ENCODE measurements at places on chromosomes 16 and 17.
A peak's percentile ranks its signal among the peaks of the same experiment; 100 is the strongest.

DNA sequence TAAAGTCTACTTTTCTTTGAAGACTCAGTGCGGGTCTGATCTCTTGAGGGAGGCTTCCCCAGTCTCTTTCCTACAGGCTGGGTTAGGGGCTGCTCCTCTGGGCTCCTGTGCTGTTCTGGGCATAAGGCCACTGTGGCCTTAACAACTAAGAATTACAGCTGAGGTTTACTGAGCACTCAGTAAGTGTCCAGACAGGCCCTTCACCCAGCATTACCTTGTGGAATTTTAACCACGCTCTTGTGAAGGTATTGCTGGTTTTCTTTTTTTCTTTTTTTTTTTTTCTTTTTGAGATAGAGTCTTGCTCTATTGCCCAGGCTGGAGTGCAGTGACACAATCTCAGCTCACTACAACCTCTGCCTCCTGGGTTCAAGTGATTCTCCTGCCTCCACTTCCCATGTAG is 3.6 kb upstream of the CA4 start:
- no peak for DNase-seq

GRCh38 chr17:75823257-75824041 is 20.8 kb downstream of the UNC13D start:
- DNase-seq: no peak

- DNase-seq: peak; percentile 85
Measured at GRCh38 chr17:77875051-77875780, 83.3 kb upstream of the TNRC6C start.

GRCh38 chr17:61157246-61157886 is 242.3 kb upstream of the TBX2 start:
- peak; percentile 83 for DNase-seq

DNA sequence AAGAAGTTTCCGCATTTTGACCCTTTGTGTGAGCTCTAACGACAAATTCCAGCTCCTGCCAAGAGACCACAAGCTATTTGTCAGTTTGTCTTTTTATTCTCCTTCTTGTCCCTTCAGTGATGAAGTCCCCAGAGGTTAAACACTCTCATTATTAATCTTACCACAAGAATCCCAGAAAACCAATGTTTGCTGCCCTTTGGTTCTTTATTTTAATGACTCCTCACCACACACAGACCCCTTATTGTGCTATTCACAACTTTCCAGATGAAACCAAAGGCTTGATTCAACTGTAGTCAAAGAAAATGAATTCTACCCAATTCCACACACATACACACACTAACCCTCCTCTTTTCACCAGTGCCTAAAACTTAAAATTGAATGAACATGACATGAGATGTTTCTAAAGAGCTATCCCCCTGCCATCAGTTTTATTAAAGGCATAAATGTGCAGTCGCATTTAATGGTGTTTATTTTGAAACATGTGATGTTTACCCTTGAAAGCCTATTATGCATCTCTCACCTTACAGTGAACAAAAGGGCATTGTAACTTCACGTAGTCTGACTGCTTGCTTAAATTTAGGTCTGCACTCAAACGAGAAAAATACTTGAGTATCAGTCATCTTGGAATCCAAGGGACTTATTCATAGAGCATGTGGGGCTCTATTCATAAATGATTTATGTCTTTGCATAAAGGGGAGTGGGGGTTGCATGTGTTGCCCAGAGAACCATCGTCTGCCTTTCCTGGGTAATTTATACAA is 44.1 kb downstream of the PCTP start:
- DNase-seq: no peak

- peak; percentile 90 for DNase-seq
Measured at GRCh38 chr17:32445074-32445415, 735 bp downstream of the PSMD11 start.

GRCh38 chr16:57394444-57394843 is 10.1 kb upstream of the CCL17 start:
- peak; percentile 19 for DNase-seq

DNA sequence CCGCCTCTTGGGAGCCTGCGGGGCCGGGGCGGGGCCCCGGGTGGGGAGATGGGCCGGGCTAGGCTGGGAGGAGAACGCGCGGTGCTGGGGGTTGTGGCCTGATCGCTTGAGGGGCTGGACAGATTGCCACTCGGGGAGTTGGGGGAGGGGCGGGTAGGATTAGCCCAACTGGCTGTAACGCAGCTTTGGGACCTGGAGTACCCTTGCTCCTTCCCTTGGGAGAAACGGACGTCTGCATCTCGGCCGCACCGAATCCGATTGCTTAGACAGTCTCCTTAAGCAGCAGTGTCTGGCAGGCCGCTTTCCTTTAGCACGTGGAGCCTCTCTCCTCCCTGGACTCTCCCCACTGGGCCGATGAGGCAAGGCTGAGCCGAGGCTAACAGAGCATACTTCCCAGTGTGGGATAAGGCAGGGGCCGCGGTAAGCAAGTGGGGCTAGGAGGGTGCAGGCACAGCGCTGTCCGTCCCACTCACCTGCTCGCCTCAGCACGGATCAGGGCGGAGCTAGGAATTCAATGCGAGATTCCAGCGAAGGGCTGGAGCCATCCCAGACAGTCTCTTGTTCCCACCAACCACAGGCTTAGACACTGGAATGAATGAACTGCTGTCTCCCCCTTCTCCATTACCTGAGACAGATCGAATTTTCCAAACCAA is 540 bp upstream of the ACLY start:
- DNase-seq: no peak

DNA sequence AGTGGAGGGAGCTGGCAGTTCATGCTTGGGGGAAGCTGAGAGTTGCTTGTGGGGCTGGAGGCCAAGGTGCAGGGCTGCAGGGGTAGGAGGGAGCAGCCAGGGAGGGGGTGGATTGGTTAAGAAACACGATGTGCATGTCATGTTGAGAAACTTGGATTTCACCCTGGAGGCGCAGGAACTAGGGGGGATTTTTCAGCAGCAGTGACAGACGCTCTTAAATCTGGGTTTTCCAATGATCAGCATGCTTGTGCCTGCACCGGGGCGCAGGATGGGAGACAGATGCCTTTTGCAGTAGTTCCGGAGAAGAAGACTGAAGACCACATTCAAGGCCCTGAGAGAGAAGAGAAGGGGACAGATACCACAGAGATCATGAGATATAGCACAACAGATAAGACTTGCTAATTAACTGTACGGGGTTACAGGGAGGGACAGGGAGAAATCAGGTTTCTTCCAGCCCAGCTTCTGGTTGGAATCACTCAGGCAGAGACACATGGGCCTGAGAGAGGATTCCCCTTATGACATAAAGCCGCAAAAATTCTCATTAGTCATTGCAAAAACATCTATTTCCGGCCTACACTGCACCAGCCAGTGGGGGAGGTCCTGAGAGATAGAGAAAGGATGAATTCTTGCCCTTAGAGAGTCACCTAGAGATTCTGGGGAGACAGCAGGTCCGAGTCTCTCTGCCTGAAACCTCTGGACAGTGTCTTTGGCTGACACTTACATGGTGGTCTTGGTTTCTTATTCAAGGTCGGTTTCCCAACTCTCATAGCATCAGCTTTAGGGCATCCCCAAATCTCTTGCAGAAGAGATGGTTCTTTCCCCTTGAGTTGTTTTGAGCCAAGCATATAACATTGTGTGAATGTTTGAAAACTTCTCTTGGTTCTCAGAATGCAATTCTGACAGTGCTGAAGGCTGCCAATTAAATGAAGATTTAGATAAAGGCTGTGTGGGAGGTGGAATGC is 27.1 kb downstream of the CDH13 start:
- DNase-seq: peak; percentile 91

GRCh38 chr16:54411544-54411943 is 125.0 kb upstream of the IRX3 start:
- no peak for DNase-seq

DNA sequence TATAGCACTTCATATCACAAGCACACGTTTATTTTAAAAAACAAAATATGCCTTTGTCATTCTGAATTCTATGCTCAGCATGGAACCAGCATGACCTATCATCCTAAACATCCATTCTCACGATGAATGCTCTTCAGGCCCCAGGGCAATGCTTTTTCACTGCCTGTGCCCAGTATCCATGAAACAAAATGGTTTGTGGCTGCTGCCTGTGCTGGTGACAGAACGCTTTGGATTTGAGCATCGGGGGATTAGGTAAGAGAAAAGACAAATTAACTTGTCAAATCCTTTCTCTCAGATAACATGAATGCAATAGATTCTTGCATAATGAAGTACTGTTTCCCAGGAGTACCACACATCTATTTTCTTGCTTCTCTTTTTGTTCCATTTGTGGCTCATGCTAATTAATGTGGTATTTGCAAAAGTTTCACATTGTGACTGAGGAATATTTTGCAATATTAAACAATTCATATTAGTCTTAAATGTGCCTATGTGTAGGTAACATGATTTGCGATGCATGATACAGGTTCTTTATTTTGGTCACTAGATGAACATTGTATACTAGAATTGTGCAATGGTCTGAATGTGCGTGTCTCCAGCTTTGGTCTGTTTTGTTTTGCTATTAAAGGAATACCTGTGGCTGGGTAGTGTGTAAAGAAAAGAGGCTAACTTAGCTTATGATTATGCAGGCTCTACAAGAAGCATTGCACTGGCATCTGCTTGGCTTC is 25.8 kb upstream of the SRSF1 start:
- DNase-seq: no peak

DNA sequence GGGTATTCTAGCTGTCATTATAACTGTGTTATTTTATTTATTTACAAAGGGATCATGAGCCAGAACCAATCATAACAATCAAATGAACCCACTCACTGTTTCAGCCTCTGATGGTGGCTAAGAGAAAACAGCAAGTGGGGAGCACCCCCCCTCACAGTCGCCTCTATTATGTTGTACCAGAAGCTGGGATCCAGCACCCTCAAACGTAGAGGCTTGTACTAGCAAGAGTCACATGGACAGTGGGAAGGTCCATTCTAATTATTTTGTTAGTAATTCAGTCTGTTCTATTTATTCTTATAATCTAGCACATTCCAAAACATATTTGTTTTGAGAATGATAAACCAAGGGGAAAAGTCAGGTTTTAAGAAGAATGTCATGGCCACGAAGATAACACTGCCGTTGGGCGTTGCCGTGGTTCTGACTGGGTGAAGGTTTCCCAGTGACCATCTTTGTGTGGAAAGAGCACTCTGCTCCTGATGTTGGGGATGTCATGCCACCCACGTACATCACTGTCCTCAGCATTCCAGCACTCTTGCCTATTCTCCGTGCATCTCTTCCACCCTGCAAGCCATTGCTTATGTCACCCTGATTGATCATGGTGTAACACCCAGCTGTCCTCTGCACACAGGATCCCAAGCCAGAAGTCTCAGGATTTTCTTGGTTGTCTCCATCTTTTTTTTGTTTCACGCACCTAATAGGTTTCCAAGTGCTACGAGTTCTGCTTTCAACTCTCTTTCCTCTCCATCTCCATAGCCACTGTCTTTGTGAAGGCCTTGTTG is 205.8 kb downstream of the PRKCA start:
- peak; percentile 22 for DNase-seq

- DNase-seq: no peak
Measured at GRCh38 chr17:41885733-41886132, 20.5 kb upstream of the KLHL11 start.

DNA sequence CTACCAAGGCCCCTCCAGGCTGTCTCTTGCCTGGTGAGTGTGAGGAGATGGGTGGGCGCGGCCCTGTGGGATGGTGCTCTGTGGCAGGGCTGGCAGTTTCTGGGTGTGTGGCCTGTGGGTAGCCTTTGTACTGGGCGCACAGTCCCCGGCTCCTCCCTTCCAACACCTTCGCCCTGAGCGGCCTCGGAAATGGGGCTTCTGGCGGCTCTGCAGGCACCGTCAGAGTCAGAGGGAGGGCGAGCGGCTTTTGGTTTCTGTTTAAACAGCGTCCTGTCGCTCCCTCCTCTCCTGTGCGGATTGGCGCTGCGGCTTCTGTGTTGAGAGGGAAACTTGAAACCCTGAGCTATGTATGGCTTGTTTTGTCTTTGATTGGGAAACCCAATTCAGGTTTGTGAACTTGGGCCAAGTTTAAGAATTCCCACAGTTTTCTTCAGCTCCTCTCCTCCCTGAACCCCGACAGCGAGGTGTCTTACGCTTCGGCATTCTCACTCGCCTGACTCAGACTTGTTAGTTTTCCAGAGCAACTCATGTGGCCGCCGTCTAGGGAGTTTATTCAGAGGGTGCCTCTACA is 8.3 kb upstream of the ZNF750 start:
- DNase-seq: no peak

DNA sequence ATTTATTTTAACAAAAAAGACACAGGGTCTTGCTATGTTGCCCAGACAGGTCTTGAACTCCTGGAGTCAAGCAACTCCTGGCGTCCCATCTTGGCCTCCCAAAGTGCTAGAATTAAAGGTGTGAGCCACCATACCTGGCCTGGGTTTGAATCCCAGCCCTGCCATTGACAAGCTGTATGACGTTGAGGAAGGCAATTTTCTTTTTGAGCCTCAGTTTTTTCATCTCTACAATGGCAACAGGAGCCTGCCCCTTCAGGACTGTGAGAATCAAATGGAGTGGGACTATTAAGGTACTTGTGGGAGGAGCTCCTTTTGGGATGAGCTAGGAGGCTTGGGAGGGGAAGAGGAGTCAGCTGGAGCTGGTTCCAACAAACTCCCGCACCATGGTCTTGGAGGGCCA is 6.2 kb downstream of the RARA start:
- DNase-seq: no peak

DNA sequence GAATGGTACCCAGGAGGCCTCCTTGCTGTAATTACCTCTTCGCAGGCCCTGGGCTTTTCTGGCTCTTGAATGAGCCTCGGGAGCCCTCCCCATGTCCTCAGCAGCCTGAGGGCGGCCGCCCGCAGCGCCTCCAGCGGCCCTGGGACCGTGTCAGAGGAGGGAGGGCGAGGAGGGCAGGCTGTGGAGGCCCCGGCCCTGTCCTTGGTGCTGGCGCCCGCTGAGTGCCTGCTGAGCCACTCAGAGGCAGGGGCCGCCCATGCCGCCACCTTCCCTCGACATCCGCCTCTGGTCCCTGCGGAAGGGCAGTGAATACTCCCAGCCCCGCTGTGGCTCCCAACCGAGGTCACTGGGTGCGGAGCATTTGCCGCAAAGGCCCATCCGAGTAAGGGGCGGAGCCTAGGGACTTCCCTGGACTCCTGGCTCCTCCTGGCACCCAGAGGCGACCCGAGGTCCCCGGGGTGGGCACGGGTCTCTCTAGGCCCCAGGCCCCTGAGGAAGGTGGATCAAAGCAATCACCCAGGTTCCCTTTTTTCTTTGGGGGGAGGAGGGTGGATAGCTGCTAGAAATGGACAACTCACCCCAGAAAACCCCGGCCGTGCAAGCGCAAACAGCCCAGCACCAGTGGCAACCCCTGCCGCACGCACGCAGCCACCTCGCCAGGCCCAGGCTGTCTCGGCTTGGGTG is 2.8 kb downstream of the RBFOX3 start:
- DNase-seq: peak; percentile 64

- no peak for DNase-seq
Measured at GRCh38 chr17:74082886-74083285, 120.6 kb upstream of the RPL38 start.
